ENCODE measurements at places on chromosomes 6 and 20.

DNA sequence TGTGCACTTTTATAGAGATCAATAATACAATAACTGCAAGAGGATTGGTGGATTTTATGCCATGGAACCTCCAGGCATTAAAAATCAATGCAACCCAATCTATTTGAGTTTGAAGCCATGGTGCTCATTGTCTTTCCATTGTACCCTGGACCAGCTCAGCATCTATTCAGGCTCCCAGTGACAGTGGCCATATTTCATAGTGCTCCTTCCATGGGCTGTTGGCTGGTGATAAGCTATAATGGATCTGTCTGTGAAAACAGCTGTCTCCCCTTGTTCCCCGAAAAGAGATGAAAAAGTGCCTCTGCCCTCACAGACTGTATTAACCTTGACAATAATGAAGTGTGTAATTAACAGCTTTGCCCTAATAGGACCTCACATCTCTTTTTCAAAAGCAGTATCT lies 74.3 kb downstream of the LAMP5 start:
- DNase-seq: no peak

DNA sequence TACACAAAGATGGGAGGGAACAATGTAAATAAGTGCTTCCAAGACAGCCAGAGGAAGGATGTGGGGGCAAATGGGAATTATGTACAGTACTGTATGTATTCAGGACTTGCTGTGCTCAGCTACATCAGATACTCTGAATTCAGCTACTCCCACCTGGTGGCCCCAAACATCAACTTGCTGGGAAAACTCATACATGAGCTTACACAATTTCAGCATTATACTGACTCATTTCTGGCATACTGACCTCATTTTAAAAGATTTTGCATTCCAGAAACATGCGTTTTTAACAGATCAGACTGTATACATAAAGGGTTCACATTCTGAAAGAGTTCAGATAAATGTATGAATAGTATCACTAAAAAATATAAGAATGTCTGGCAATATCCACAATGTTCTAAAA lies 59.7 kb downstream of the GPX5 start:
- no peak for DNase-seq

DNA sequence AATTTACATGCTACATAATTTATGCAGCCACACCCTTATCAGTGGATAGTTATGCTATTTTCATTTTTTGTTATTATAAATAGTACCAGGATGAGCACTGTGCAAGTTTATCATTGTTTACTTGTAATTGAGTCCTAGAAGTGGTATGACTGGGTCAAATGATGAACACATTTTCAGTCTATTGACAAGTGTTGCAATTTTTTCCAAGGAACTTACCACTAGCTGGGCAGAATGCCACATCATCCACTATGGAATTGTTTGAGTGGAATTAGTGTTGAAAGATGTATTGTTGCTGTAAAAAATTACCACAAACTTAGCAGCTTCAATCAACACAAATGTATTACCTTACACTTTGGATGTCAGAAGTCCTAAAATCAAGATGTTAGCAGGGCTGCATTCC lies 38.1 kb upstream of the OPN5 start:
- DNase-seq: no peak

GRCh38 chr6:139153855-139154254 lies 19.0 kb downstream of the HECA start:
- no peak for DNase-seq

DNA sequence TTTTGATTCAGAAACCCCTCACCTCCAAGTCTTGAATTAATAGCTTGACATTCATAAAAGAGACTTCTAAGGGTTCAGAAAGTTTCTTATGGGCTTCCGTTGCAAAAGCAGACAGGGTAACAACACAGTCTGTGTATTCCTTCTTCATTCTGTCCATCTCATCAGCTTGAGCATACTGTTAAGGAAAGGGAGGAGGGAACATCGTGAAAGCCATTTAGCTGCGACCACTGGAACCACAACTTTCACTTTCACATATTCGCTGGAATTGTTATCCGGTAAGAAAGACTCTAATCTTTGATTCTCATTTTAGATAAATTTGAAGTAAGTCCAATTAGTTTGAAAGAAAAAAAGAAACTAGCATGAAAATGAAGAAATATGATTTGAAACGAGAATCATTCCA lies 174.4 kb downstream of the SYNE1 start:
- DNase-seq: no peak

DNA sequence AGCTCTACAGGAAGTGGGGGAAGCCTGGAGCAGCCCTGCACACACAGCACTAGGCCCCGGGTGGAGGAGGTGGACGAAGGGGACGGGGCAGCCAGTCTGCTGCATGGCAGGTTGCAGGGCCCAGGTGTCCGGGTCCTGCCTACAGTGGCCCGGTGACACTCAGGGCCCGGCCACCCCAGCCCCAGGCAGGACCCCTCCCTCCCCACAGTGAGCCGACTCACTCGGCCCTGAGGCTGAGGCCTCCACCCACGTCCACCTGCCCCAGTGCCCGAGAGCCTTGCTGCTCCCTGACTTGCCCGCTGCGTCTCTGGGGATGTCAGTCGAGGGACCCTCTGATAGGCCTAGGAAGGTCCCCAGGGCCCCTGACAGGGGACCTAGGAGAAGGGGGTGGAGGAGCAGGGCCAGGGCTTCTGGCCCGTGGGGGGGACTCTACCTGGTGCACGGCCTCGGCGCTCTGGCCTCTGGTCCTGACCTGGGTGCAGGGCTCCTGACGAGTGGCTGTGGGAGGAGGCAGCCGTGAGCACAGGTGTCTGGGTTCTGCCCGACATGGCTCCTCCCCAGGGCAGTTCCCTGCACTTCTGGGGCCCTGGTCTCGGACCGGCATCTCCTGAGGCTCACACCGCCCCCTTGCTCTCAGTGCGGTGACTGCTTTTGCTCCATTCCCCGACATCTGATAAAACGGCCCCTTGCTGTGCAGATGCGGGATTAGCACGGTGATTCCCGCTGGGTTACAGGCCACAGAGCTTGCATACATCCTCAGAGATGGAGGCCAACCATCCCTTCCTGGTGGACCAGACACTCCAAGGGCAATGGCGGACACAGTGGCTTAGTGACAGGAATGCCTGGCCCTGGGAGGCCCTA lies 20.1 kb downstream of the FRMD1 start:
- DNase-seq: no peak
